ENCODE measurements at places on chromosomes 1 and 21. TPM values are rescaled to one million over a fixed set of nuclear protein-coding genes. Genes with fewer than 3 reads are reported as not detected.

DNA sequence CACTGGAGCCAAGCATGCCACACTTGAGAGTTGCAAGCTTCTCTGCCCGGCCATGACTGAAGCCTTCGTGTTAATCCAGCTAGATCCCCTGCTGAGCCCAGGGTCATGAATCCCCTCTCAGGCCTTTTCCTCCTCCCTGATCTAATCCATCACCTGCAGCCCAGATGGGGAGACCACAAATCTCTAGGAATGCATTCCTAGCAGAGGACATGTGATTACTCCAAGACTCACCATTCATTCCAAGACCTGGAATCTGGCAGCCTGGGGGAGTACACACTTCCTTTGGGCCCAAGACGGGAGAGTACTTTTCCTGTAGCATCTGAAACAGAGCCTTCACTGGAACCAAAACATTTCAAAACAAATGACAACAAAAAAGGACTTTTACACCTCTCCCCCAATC lies 269.3 kb upstream of the NFIA start:
- no peaks in the 10 kb centered on the region for H3K27me3 ChIP-seq
- no peaks in the 10 kb centered on the region for H3K4me1 ChIP-seq
- H3K4me3 ChIP-seq: no peak overlapping the region

- no peaks in the 10 kb centered on the region for H3K36me3 ChIP-seq
- H3K27ac ChIP-seq: no peak within 1 kb of the TSS
- no peak within 1 kb of the TSS for H3K4me3 ChIP-seq
Observed at GRCh38 chr1:207454046-207454964, at the start of gene CR2. Gene CR2, plus strand, starts transcription at chr1:207454328. Its CDS starts 91 bp downstream, at chr1:207454419.

Gene LRRN2
- 14.7 TPM for total RNA-seq

DNA sequence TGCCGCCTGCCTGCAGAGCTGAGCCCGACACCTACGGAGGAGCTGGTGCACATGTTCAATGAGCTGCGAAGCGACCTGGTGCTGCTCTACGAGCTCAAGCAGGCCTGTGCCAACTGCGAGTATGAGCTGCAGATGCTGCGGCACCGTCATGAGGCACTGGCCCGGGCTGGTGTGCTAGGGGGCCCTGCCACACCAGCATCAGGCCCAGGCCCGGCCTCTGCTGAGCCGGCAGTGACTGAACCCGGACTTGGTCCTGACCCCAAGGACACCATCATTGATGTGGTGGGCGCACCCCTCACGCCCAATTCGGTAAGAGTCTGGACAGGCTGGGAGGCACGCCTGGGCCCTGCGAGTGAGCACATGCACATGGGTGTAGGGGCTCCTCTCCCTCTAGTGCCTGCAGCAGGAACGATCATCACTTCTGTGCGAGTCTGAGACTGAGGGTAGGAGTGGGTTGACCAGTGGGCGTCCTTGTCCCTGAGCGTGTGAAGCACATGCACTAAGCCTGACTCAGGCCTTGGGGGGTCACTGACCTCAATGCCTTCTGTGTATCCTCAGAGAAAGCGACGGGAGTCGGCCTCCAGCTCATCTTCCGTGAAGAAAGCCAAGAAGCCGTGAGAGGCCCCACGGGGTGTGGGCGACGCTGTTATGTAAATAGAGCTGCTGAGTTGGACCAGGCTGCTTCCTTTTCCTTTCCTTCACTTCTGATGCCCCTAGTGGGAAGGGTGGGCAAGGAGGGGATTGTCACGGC lies 6.9 kb downstream of the DMAP1 start:
- no peaks in the 10 kb centered on the region for H3K27me3 ChIP-seq
- H3K36me3 ChIP-seq: peaks cover 28% of the 10 kb centered on the region
- DNase-seq: no peak
- H3K4me3 ChIP-seq: no peak overlapping the region
- H3K27ac ChIP-seq: no peak overlapping the region

- H3K27ac ChIP-seq: no peak overlapping the region
- H3K4me3 ChIP-seq: no peak overlapping the region
- no peaks in the 10 kb centered on the region for H3K36me3 ChIP-seq
- DNase-seq: no peak
Observed at GRCh38 chr1:201346337-201346939, 31.0 kb downstream of the TNNT2 start.

Gene REN
- total RNA-seq: not detected

Gene KLHDC9
- 11.8 TPM for total RNA-seq

- H3K36me3 ChIP-seq: no peaks in the 10 kb centered on the region
- H3K4me1 ChIP-seq: no peaks in the 10 kb centered on the region
- H3K27ac ChIP-seq: no peak overlapping the region
- DNase-seq: peak; percentile 54
- H3K4me3 ChIP-seq: no peak overlapping the region
Observed at GRCh38 chr1:1110561-1110971, 5.3 kb downstream of the C1orf159 start.

DNA sequence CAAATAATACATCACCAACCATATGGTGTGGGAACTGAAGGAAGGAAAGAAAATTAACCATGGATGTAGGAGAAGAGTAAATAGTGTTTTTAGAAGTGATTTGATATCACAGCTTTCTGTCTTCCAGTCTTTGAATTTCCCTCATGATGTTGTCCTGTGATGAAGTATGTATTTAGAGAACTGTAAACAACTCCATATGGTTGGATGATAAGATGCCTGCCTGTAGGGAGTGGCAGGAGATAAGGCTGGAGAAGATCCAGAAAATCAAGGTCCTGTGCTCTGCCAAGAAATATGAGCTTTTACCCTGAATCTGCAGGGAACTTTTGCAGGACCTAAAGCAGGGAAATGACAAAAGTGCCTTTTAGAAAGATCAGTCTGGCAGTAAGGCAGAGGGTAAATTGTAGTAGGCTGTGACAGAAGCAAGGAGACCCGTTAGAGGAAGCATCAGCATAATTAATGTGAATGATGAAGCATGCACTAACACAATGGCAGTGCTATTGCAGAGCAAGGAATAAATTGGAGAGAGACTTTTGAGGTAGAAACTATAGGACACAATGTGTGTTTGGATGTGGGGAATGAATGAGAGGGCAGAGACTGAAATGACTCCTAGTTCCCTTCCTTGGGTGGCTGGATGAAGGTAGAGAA lies 21.9 kb downstream of the CEPT1 start:
- no peak for DNase-seq
- no peaks in the 10 kb centered on the region for H3K4me1 ChIP-seq
- H3K36me3 ChIP-seq: peaks cover 6% of the 10 kb centered on the region
- H3K27ac ChIP-seq: no peak overlapping the region

- no peak for DNase-seq
- H3K4me3 ChIP-seq: no peak overlapping the region
- peaks cover 13% of the 10 kb centered on the region for H3K4me1 ChIP-seq
- H3K27ac ChIP-seq: no peak overlapping the region
- no peaks in the 10 kb centered on the region for H3K36me3 ChIP-seq
- no peaks in the 10 kb centered on the region for H3K27me3 ChIP-seq
Observed at GRCh38 chr1:31216016-31216415, 23.7 kb downstream of the NKAIN1 start.

GRCh38 chr1:112188611-112189010 lies 199.1 kb upstream of the KCND3 start:
- H3K4me3 ChIP-seq: no peak overlapping the region
- no peak for DNase-seq
- no peaks in the 10 kb centered on the region for H3K27me3 ChIP-seq
- H3K27ac ChIP-seq: no peak overlapping the region
- H3K36me3 ChIP-seq: no peaks in the 10 kb centered on the region
- H3K4me1 ChIP-seq: no peaks in the 10 kb centered on the region

- no peak overlapping the region for H3K4me3 ChIP-seq
- H3K27ac ChIP-seq: no peak overlapping the region
- H3K27me3 ChIP-seq: no peaks in the 10 kb centered on the region
Observed at GRCh38 chr1:200518524-200518923, 102.0 kb downstream of the KIF14 start.

DNA sequence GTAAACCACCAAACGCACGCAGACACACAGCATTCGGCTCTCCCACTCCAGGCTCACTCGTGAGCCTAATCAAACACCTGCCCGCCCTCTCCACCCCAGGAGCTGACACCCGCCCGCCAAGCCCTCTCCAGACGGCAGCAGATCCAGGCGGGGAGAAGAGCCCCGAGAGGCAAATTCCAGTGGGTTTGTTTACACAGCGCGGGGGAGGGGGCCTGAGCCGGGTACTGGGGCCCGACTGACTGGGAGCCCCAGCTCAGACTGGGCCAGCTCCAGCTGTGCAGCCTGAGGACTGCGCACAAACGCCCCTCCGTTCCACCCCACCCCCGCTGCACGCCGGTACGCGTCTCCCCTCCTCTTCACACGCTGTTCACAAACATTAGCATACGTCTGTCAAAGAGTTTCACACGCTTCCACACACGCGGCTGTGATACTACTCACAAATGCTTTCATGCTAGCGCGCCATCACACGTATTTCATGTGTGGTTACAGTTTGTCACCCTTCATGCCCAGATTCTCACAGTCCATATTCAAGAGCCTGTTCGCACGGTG lies 1.0 kb upstream of the EFNA1 start:
- H3K4me1 ChIP-seq: peaks cover 50% of the 10 kb centered on the region
- H3K27me3 ChIP-seq: no peaks in the 10 kb centered on the region
- DNase-seq: peak; percentile 74
- peaks cover under 1% of the 10 kb centered on the region for H3K36me3 ChIP-seq
- peak overlapping the region; percentile 98 for H3K27ac ChIP-seq
- H3K4me3 ChIP-seq: peak overlapping the region; percentile 65

- no peak for DNase-seq
- no peaks in the 10 kb centered on the region for H3K36me3 ChIP-seq
- H3K4me1 ChIP-seq: no peaks in the 10 kb centered on the region
- H3K4me3 ChIP-seq: no peak overlapping the region
- no peak overlapping the region for H3K27ac ChIP-seq
Observed at GRCh38 chr1:180415985-180416633, 86.3 kb downstream of the ACBD6 start.

DNA sequence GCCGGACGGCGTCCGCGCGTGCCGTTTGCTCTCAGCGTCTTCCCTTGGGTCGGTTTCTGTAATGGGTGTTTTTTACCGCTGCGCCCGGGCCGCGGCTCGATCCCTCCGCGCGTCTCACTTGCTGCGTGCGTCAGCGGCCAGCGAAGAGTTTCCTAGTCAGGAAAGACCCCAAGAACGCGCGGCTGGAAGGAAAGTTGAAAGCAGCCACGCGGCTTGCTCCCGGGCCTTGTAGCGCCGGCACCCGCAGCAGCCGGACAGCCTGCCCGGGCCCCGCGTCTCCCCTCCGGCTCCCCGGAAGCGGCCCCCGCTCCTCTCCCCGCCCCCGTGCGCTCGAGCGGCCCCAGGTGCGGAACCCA lies 159.8 kb downstream of the RUNX1 start:
- peaks cover 48% of the 10 kb centered on the region for H3K4me1 ChIP-seq
- DNase-seq: peak; percentile 75
- peak overlapping the region; percentile 82 for H3K27ac ChIP-seq
- no peaks in the 10 kb centered on the region for H3K36me3 ChIP-seq
- H3K4me3 ChIP-seq: peak overlapping the region; percentile 55
- H3K27me3 ChIP-seq: peaks cover 54% of the 10 kb centered on the region

Gene NPR1
- total RNA-seq: 32.4 TPM

DNA sequence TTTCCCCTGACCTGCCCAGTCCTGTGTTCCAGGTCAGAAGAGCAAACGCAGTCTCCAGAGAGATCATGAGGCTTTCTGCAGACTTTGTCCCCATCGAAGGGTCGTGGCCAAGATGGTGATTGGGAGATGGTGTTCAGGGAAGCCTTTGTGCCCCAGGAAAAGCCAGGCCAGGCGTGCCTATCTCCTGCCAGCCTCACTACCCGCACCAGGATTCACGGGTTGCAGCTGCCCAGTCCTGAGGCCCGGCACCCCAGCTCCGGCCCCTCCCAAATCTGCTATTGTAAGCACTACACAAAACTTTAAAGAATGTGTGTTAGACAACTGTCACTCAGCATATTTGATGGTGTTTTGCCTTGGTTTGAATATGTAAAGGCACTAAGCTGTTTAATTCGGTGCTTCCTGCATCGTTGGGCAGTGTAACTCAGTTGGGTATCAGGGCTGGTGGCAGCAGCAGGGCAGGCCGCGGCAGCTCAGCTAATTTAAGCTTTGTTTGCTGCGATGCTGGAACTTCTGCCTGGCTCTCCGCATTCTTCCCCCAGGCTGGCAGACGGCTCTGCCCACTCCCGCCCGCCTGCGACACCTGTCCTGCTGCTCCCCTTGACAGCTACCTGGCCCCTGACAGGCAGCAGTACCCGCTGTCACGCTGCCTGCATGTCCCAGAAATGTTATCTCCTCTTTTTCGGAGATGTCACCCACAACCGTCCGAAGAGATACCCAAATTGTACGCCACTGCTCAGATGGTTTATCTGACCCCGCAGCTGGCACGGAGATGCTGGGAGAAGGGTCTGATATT lies 209.0 kb upstream of the VAMP3 start:
- H3K27ac ChIP-seq: no peak overlapping the region
- DNase-seq: no peak
- H3K36me3 ChIP-seq: no peaks in the 10 kb centered on the region
- H3K4me3 ChIP-seq: no peak overlapping the region
- no peaks in the 10 kb centered on the region for H3K4me1 ChIP-seq

Gene LGR6
- 0.14 TPM for total RNA-seq

Gene ANGPTL1
- total RNA-seq: 120 TPM

Gene SLC25A34
- total RNA-seq: 1.8 TPM

DNA sequence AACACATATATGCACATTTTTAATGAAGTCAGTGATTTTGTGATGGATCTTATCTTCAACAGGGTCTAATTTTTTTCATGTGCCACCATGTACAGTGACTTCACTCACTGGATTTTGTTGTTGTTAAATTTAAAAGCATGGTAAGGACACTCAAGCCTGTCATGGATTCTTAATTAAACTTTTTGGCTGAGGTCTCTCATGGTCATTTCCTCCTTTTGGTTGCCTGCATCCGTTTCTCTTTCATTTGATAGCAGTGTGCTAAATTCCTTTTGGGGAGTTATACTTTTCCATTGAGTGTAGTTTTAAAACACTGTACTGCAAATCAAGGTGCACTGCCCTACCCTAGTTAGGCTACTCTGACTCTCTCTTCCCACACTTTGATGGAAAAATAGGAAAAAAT lies 13.2 kb upstream of the CRB1 start:
- no peak overlapping the region for H3K27ac ChIP-seq
- H3K36me3 ChIP-seq: no peaks in the 10 kb centered on the region
- H3K4me1 ChIP-seq: no peaks in the 10 kb centered on the region
- no peak for DNase-seq

DNA sequence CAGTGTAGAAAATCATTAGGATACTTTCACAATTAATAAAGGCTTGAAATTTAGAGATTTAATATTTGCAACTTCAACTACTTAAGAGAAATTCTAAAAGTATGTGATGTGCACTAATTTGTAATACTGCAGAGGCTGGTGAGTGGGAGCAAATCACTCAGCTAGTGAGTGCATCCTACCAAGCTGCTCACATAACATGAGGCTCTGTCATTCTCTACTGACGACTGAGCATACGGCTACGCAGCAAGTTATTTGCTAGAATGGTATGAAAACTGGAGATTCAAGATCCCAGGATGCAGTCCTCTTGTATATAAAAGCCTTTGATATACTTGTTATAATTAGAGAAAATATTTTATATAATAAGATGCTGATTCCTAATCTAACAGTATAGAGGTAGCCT lies 90.1 kb downstream of the ATP1B1 start:
- no peak overlapping the region for H3K27ac ChIP-seq
- no peaks in the 10 kb centered on the region for H3K36me3 ChIP-seq
- no peak overlapping the region for H3K4me3 ChIP-seq
- H3K27me3 ChIP-seq: no peaks in the 10 kb centered on the region
- no peaks in the 10 kb centered on the region for H3K4me1 ChIP-seq

GRCh38 chr21:25838809-25839208 lies 104.0 kb downstream of the GABPA start:
- no peaks in the 10 kb centered on the region for H3K27me3 ChIP-seq
- H3K4me3 ChIP-seq: no peak overlapping the region
- H3K4me1 ChIP-seq: no peaks in the 10 kb centered on the region

All from sigmoid colon (tissue), 7 donors.